ENCODE measurements at places on chromosomes 4 and X.

DNA sequence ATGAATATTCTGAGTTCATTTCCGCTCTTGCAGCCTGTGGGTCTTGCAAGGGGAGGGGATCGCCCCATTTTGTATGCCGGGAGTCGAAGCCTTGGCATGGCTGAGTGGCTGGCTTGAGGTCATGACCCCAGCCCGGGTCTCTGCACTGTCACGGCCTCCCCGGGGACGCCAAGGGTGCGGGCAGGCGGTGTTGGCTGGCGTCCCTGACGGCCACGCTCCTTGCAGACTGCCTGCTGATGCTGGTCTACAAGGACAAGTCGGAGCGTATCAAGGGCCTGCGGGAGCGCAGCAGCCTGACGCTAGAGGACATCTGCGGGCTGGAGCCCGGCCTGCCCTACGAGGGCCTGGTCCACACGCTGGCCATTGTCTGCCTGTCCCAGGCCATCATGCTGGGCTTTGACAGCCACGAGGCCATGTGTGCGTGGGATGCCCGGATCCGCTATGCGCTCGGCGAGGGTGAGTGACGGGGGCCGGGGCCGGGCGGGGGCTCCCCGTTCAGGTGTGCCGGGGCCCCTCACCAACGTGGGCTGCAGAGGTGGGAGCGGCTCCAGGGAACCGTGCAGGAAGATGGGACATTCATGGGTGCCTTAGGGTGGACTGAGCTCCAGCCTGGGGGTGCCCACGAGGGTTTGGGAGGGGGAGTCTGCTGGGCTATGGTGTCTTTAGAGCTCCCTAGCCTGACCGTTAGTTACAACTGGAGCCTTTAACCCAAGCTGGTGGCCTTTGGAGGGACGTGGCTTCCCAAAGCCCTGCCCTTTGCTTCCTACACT lies 10.3 kb downstream of the DOK7 start:
- DNase-seq, result no peak

DNA sequence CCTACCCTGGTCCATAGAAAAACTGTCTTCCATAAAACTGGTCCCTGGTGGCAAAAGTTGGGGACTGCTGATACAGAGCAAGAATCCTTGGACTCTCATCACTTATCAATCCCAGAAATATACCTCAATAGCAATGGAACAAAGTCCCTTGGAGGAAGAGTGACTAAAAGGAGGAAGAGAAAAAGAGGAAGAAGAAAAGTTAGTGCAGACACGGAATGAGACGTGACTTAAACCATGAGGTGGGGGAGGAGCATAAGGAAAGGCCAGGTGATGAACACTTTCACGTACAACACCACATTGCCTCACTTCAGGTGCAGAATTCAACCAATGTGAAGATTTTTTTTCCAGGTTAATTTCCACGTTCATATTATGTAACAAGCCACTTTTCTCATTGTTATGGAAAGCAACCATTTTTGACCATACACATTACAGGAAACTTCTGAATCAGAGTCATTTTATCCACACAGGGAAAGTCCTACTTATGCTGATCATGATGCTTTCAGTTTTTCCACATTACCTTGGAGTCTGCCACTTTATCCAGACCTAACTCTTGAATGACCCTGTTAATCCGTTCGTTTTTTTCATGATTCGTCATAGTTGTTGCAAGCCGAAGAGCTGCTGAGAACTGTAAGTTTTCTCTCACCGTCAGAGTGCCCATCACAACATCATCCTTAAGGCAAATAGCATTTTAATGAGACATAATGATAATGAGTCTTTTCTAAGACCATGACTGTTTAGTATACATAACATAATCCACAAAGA lies 27.7 kb downstream of the ABCG2 start:
- DNase-seq, result no peak

DNA sequence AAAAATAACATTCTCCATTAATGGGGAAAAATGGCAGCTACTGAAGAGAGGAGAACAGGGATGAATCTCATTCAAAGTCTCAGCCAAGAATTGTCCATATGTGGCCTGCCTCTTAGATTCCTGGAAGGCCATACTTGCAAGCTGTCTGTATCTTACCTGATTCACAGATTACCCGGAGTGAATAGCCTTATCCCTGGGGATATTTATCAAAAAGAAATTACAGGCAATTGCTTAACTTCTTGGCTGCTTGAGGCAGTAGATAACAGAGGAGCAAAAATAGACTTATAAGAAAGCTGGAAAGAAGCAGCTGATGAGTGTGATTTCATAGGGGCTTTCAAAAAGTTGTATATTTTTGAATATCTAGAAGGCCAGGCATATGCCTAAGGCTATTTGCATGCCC lies 68.8 kb upstream of the PPP1R2C start:
- DNase-seq, result peak; percentile 71

DNA sequence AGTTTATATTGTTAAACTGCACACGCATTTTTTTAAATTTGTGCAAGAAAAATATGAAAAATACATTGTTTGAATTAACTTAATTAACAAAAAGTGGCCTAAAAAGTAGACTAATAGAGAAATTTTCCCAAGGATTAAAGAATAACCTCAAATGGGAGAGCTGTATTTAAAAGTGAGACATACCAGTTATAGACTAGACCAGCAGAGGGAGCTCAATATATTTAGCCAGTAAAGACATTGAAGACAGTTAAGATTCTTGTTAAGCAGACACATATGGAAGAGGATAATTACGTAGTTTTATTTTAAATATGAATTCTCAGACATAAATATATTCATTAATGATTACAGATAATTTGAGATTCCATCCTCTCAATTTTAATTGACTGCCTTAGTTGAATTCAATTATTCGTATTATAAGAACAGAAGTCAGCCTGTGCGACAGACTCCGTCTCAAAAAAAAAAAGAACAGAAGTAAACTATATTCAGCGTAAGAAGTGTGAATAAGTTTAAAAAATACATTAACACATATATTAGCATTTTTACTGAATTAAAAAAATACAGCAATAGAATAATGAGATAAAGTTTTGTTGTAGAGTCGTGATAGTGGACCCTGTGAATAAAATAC lies 64.8 kb downstream of the GLRA3 start:
- DNase-seq, result peak; percentile 77

GRCh38 chrX:48787505-48788443 lies 1.4 kb downstream of the GATA1 start:
- no peak for DNase-seq

DNA sequence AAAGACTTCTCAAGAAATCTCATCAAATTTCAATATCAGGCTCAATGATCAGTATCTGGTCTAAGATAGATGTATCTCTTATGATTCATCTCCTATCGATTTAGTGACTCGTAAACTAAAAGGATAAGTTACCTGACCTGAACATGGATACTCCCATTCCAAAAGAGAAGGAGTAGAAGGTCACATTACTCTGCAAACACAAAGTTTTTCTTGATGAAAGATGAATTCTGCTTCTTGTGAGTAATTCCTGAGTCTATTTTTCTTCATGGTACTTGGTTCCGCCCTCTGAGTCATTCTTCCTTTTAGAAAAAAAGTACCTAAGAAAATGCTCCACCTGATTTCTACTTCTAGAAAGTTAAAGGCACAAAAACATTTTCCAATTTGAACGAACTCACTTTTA lies 223.1 kb upstream of the SLIT2 start:
- peak; percentile 65 for DNase-seq

DNA sequence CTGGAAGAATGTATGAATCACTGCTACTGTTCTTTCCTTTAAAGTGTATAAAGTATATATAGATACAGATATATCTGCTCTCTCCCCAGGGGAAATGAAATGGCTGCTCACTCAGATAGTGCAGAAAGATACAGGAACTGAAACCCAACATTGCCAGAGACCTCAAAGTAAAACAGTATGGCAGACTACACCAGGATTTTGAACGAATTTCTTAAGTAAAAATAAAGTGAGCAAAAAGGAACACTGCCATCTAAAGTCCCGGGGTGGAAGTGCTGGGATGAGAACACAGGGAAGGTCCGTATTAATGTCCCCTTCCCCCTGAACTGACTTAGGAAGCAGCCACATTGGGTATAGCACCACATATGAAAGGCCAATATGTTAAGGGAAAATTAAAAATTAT lies 93.4 kb downstream of the TMA16 start:
- DNase-seq, result no peak

DNA sequence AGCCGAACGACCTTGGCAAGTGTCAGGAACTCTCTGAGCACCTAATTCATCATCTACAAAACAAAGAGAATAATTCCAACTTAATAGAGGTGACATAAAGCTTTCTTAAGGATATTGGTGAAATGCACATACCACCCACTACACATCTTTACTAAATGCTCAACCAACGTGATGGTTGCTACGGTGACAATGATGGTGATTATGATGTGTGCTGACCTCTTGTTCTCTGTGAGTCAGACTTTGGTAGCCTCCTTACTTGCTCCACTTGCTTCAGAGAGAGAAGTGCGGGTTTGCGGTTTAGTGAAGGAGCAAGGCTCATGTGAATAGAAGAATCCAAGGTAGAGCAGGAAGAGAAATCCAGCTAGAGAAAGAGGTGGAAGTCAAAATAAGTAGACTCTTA lies 52.8 kb upstream of the CLNK start:
- DNase-seq, result no peak

GRCh38 chr4:108110450-108110849 lies 58.3 kb downstream of the LEF1 start:
- no peak for DNase-seq

DNA sequence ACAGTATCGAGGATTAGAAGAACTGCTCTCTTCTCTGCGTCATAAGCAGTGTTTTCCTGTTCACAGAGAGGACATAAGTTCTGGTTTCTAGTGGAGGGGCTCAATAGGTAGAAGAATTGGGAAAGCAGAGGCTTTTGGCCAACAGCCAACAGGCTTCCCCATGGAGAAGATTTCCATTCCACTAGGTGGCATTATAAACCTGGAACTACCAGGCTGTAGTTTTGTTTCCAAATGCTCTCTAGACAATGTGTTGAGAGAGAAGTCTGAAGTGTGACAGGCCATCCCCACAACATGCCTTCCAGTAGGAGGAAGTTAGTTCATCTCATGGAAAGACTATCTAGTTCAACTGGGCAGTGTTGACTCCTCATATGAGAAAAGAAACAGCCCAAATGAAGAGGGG lies 63.8 kb upstream of the ANXA10 start:
- no peak for DNase-seq

- DNase-seq, result no peak
Measured at GRCh38 chrX:134547047-134547679, 87.2 kb downstream of the HPRT1 start.

DNA sequence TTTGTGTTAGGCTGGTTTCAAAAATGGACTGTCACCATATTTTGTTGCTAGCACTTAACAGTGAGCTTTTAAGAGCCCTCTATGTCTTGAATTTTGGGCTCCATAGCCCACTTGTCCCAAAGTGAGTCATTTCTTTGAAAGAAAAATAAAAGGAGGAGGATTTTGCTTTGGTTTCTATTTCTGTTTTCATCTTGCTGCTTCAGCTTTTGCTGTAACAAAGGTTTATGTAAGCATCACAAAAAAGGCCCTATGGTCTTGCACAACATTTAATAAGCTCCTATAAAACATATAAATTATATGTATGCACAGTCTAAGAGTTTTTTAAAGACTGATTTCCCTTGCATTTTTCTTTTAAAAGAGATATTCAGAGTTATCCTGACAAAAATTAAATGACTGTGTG lies 105.2 kb downstream of the PHOX2B start:
- DNase-seq, result no peak

GRCh38 chrX:80984118-80984517 lies 174.4 kb upstream of the BRWD3 start:
- no peak for DNase-seq

DNA sequence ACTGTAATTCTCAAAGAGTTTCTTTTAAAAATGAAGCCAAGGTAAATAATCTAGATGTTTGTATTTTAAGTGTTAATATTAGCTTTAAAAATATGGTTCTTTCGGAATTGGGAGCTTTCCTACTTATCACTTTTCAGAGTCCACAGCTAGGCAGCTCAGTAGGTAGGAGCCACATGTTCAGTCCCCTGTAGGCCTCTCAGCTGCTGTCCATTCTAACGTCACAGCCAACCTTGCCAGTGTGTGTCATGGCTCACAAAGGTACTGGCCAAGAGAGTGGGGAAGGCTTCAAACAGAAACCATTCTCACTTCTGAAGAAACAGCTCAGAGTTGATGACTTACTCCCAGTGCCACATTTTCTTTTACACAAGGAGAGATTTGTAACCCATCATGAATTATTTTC lies 50.0 kb upstream of the BRS3 start:
- DNase-seq, result no peak

- no peak for DNase-seq
Measured at GRCh38 chr4:26715636-26716242, 131.9 kb downstream of the TBC1D19 start.

- no peak for DNase-seq
Measured at GRCh38 chrX:30181353-30181752, 34.0 kb upstream of the MAGEB2 start.

- no peak for DNase-seq
Measured at GRCh38 chr4:162706051-162706450, 460.6 kb downstream of the NAF1 start.

- no peak for DNase-seq
Measured at GRCh38 chrX:41152221-41152620, 67.0 kb downstream of the USP9X start.

DNA sequence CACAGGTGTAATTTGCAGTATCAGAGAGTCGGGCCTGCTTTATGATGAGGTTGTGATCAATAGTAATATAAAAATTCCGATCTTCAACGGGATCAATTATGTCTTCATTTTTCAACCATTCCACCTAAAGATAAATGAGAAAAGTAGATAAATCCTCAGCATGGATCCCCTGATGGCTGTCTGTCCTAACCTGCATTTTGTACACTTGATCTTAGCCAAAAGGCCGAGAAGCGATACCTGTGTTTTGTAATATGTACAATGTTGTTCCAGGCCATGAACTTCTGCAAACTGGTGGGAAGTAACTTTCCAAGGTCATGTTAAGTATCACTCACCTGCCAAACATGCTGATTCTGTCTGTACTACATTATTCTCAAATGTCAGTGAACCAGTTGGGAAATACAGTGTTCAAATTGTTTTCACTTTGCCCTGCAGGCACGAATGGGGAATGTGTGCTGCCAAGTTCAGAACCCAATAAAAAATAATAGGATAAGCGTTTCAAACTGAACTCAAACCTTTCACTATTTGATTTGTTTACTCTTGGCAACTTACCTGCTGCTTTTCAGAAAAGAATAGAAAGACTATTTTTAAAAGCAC lies 298.1 kb downstream of the UNC5C start:
- DNase-seq, result no peak

DNA sequence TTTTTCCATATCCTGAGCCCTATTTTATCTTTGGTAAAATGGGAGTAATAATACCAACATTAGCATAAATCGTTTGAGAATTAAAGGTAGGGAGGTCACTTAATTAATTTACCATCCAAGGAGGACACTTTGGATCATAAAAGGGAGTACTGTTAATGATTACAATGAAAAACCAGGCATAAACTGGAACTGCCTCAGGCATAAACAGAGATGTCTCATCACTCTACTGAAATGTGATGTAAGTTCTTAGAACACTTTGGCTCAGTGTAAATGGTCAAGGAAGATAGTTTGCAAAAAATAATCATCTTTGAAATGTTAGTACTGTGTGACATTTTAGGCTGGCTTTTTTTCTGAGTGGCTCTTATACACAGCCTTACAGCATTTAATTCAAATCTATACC lies 268.7 kb downstream of the SLC39A8 start:
- DNase-seq, result no peak

- DNase-seq, result peak; percentile 52
Measured at GRCh38 chr4:150379454-150379853, 202.5 kb upstream of the MAB21L2 start.

- DNase-seq, result no peak
Measured at GRCh38 chr4:112956484-112956896, 93.0 kb upstream of the ANK2 start.
